ENCODE measurements at places on chromosomes 11 and 22.
A peak's percentile ranks its signal among the peaks of the same experiment; 100 is the strongest.

DNA sequence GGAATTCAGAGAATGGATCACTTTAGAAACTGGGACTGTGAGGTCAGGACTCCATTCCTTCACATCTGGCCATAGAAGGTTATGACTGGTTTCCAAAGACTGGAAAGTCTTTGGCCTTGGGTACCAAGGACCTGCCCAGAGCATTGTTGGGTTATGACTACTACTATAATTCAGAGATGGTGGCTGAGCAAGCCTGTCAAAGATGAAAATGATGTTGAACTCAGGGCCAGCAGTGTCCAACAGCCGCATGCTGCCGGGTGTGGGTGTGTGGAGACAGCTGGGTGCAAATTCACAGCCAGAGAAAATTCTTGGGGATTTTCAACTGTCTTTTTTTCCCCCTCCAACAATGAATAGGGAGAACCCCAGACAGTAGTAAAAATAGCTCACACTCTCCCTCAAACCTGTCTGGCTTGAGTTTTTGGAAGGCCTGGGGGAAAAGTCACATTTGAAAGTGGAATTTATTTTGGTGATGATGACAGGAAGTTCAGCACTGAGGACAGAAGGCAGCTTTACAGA is 166.8 kb upstream of the NCAM1 start:
- no peak overlapping the region for H3K27ac ChIP-seq
- peaks cover 4% of the 10 kb centered on the region for H3K36me3 ChIP-seq
- peaks cover 2% of the 10 kb centered on the region for H3K27me3 ChIP-seq
- H3K4me1 ChIP-seq = no peaks in the 10 kb centered on the region

DNA sequence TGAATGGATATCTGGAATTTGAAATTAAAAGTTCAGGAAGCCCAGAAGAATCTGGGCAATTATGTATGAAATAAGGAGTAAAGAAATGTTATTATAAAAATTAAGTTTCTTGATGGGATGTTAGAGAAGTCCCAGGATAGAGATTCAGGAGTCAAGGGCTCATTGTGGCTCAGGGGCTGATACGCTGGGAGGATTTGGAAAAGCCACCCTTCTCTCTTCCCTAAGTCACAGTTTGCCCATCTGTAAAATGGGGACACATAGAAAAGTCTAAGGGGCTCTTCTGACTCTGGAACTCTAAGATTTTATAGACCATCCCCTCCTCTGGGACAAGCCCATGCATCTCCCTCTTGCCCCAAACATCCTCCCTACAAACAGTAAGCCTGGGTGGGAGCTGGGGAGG is 118.1 kb downstream of the TIMP3 start:
- peaks cover 35% of the 10 kb centered on the region for H3K27me3 ChIP-seq
- H3K27ac ChIP-seq = no peak overlapping the region
- no peak for DNase-seq
- H3K4me3 ChIP-seq = no peak overlapping the region
- H3K4me1 ChIP-seq = no peaks in the 10 kb centered on the region
- H3K36me3 ChIP-seq = peaks cover 4% of the 10 kb centered on the region

- no peaks in the 10 kb centered on the region for H3K27me3 ChIP-seq
- no peaks in the 10 kb centered on the region for H3K36me3 ChIP-seq
- H3K27ac ChIP-seq = no peak overlapping the region
- no peak for DNase-seq
- no peaks in the 10 kb centered on the region for H3K4me1 ChIP-seq
- no peak overlapping the region for H3K4me3 ChIP-seq
Measured at GRCh38 chr11:87300640-87301380, 263.1 kb downstream of the TMEM135 start.

DNA sequence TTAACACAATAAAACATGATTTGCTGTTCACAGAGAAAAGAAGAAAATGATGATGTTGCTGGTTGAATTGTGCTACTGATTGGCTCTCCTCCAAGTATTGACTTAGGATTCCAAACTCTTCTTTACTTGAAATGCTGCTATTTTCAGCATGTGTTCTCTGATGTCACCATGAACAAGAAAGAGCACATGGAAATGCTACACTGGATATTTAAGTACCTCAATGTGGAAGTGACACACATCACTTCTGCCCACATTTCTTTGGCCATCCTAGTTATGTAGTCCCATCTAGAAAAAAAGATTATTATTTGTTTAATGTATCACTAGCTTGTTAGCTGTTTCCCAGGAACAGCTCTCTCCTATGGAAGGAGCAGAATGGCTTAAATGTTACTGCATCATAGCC is 27.2 kb downstream of the OR52B2 start:
- no peak for DNase-seq
- H3K27me3 ChIP-seq = peaks cover 4% of the 10 kb centered on the region
- H3K4me1 ChIP-seq = no peaks in the 10 kb centered on the region
- no peak overlapping the region for H3K4me3 ChIP-seq
- no peaks in the 10 kb centered on the region for H3K36me3 ChIP-seq

- H3K4me1 ChIP-seq = peaks cover 12% of the 10 kb centered on the region
- peak overlapping the region; percentile 25 for H3K4me3 ChIP-seq
- no peaks in the 10 kb centered on the region for H3K36me3 ChIP-seq
- DNase-seq = no peak
- H3K27ac ChIP-seq = no peak overlapping the region
Measured at GRCh38 chr22:40094485-40094884, 83.2 kb upstream of the TNRC6B start.

- H3K27ac ChIP-seq = no peak overlapping the region
- DNase-seq = peak; percentile 36
- peaks cover 21% of the 10 kb centered on the region for H3K27me3 ChIP-seq
- H3K36me3 ChIP-seq = no peaks in the 10 kb centered on the region
- no peak overlapping the region for H3K4me3 ChIP-seq
Measured at GRCh38 chr11:114262681-114263512, 33.3 kb upstream of the NNMT start.

- H3K36me3 ChIP-seq = peaks cover 11% of the 10 kb centered on the region
- H3K4me1 ChIP-seq = peaks cover 25% of the 10 kb centered on the region
- DNase-seq = no peak
- no peaks in the 10 kb centered on the region for H3K27me3 ChIP-seq
- no peak overlapping the region for H3K4me3 ChIP-seq
Measured at GRCh38 chr22:29979777-29980321, 96.9 kb downstream of the MTMR3 start.

DNA sequence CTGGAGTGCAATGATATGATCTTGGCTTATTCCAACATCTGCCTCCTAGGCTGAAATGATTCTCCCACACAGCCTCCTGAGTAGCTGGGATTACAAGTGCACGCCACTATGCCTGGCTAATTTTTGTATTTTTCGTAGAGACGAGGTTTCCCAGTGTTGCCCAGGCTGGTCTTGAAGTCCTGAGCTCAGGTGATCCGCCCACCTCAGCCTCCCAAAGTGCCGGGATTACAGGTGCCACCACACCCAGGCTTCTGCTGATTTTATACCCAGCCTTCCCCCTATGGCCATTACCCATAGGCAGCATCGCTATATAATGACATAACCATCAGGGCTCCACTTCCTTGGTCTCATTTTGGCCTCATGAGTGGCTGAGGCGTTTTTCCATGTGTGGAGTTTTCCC is 60.6 kb upstream of the RAB1B start:
- H3K27me3 ChIP-seq = no peaks in the 10 kb centered on the region
- no peak overlapping the region for H3K4me3 ChIP-seq
- peaks cover 27% of the 10 kb centered on the region for H3K36me3 ChIP-seq
- H3K4me1 ChIP-seq = peaks cover 10% of the 10 kb centered on the region
- DNase-seq = no peak
- H3K27ac ChIP-seq = no peak overlapping the region

GRCh38 chr11:79017811-79018210 is 423.0 kb downstream of the TENM4 start:
- H3K27ac ChIP-seq = peak overlapping the region; percentile 90
- no peaks in the 10 kb centered on the region for H3K27me3 ChIP-seq
- H3K4me1 ChIP-seq = peaks cover 87% of the 10 kb centered on the region
- H3K4me3 ChIP-seq = no peak overlapping the region

DNA sequence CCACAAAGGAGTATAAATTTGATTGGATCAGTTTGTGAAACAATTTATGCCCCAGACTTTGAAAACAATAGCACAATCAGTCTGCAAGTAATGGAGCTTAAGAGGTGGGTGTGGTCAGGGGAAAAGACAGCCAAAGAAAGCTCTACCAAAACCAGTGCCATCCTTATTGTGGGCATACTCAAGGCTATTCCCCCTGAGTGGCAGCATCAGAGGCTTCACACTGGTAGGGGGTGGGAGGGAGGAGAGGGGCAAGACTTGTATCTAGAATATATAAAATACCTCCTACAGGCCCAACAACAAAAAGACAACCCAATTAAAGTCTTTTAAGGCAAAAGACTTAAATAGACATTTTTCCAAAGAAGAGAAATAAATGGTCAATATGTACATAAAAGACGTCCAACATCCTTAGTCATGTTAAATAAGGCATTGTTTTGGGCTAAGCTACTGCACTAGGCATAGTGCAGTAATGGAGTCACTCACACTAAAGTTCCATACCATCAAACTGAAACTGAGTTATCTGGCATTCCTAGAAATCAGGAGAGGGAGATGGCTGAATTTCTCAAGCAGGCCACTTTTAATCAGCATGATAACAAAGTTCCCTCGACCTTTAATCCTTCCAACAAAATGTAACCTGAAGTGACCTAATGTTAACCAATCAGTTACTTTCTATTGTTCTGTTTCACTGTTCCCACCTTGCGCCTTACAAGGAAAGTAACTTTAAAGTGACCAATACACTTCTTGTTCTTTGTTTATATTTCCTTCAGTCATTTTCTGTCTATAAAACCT is 24.8 kb downstream of the NARS2 start:
- no peaks in the 10 kb centered on the region for H3K4me1 ChIP-seq
- no peak overlapping the region for H3K4me3 ChIP-seq
- H3K36me3 ChIP-seq = peaks cover 11% of the 10 kb centered on the region
- H3K27me3 ChIP-seq = no peaks in the 10 kb centered on the region
- DNase-seq = no peak

- H3K27me3 ChIP-seq = no peaks in the 10 kb centered on the region
- H3K36me3 ChIP-seq = peaks cover 11% of the 10 kb centered on the region
- no peak overlapping the region for H3K4me3 ChIP-seq
Measured at GRCh38 chr11:74646954-74647353, 54.6 kb downstream of the POLD3 start.

- no peak overlapping the region for H3K4me3 ChIP-seq
- peaks cover 21% of the 10 kb centered on the region for H3K27me3 ChIP-seq
- H3K4me1 ChIP-seq = peaks cover 11% of the 10 kb centered on the region
- DNase-seq = no peak
- H3K36me3 ChIP-seq = no peaks in the 10 kb centered on the region
Measured at GRCh38 chr22:39237318-39238100, 7.3 kb downstream of the PDGFB start.

DNA sequence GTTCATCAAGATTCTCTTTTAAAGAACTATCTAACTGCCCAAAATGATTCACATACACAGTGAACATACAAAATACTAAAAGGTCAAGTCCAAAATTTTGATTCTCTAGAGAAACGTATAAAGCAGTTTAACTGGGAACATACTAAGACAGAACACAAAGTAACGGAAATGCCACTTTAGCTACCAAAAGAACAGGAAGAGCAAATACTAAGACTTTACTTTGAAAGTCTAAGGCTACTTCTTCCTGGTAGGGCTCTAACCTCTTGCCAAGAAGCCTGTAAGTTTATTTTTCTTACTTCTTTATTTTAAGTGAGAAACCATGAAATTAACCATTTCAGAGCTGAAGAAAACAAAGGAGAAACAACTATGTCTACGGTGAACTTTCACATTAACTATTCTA is 6.2 kb downstream of the PICALM start:
- H3K4me1 ChIP-seq = peaks cover 82% of the 10 kb centered on the region
- H3K36me3 ChIP-seq = peaks cover 36% of the 10 kb centered on the region
- H3K4me3 ChIP-seq = peak overlapping the region; percentile 37

GRCh38 chr22:48700566-48701295 is 1126.9 kb downstream of the BRD1 start:
- no peaks in the 10 kb centered on the region for H3K27me3 ChIP-seq
- no peak overlapping the region for H3K27ac ChIP-seq
- H3K4me1 ChIP-seq = no peaks in the 10 kb centered on the region
- DNase-seq = no peak

GRCh38 chr22:42680648-42681047 is 31.5 kb upstream of the CYB5R3 start:
- peak overlapping the region; percentile 51 for H3K4me3 ChIP-seq
- peaks cover 2% of the 10 kb centered on the region for H3K27me3 ChIP-seq
- peak overlapping the region; percentile 96 for H3K27ac ChIP-seq
- peak; percentile 89 for DNase-seq
- H3K36me3 ChIP-seq = peaks cover 15% of the 10 kb centered on the region

DNA sequence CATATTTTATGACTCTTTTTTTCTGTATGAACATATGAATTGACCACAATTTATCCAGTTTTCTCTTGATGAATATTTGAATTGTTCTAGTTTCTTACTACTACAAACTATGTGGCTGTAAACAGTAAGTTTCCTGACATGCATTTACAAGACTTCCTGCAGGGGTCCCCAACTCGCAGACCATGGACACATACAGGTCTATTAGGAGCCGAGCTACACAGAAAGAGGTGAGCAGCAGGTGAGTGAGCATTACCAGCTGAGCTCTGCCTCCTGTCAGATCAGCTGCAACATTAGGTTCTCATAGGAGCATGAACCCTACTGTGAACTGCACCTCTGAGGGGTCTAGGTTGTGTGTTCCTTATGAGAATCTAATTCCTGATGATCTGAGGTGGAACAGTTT is 379.4 kb downstream of the DYNC2H1 start:
- no peak overlapping the region for H3K4me3 ChIP-seq
- H3K27me3 ChIP-seq = peaks cover 3% of the 10 kb centered on the region
- no peak for DNase-seq
- no peak overlapping the region for H3K27ac ChIP-seq

DNA sequence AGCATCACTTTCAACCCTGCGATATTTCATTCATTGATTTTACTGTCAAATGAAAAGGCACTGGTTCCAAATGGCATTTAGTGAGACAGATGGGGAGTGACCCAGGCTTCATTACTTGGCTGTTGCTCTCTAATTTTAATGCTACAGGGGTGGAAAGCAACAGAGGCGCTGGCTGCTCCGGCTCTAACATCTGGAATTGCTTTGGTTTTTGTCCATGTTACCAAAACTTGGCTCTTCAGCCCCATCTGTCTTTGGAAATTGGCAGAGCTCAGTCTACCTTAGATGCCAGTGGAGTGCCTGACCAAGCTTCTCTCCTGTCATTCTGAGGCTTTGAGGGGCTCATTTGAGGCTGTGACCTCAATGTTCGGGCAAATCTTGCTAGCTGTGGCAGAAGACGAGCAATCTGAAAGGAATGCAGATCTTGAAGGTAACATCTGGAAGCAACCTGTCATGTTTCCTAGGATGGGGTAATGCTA is 409.5 kb upstream of the SYN3 start:
- H3K36me3 ChIP-seq = peaks cover 6% of the 10 kb centered on the region
- H3K27me3 ChIP-seq = no peaks in the 10 kb centered on the region
- H3K4me3 ChIP-seq = no peak overlapping the region
- H3K27ac ChIP-seq = no peak overlapping the region
- H3K4me1 ChIP-seq = no peaks in the 10 kb centered on the region
